ENCODE measurements at places on chromosomes 11 and 22.
A peak's percentile ranks its signal among the peaks of the same experiment; 100 is the strongest.

DNA sequence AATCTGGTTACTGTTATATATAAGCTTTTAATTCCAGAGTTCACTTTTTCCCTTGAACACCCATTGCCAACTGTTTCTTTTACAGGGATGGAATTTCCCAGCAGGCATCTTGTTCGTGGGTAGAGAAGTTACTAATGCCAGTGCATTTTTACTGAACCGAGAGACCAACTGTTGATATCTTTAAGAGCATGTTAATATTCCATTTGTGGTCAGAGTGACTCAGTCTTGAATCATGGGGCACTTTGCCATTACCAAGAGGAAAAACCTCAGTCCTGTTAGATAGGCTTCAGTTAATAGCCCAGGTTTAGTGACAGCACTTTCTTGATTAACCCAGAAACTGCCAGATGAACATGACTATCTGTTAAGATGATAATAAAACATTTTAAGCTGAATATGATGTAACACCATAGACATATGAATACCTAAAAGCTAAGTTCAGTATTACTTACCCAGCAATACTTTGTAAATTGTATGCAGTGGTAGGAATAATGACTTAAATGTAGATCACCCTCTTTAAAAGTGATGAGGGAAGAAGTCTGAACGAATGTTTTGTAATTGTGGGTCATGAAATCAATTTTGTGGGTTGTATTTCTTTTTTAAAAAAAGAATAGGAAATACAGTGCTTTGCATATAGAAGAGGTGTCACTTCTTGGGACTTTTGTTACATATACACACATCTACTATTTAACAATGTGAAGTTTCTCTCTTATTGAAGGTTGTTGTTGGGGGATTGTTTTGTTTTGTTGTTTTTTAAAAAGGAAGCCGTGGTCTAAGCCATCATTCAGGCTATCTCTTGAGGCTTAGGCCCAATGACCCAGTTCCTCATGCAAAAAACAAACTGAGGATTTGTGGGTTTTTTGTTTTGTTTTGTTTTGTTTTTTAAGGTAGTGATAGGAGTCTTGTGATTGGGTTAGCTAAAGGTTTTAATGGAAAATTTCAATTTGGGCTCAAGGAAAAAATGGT is 79.2 kb upstream of the GRIK4 start:
- DNase-seq = no peak

- no peak for DNase-seq
Observed at GRCh38 chr11:90135016-90135415, 553 bp downstream of the NAALAD2 start.

DNA sequence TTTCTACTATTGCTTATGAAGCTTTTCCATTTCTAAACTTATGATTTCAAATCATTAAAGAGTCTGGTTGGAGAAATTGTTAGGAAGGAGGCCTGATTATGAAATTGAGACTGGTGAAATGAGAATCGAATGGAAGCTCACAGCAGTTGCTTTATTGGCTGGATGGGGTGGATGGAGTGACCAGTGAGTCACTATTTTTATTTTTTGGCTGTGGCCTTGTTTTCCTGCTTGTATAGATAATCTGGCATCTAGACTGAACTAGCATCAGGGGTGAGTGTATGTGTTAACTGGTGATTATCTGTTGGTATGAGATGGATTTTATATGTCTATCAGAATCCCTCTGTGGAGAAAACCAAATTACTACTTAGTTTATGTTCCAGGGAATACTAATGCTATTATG is 36.2 kb downstream of the UVRAG start:
- no peak for DNase-seq

GRCh38 chr22:37043828-37044538 is 7.6 kb upstream of the KCTD17 start:
- DNase-seq = peak; percentile 93

DNA sequence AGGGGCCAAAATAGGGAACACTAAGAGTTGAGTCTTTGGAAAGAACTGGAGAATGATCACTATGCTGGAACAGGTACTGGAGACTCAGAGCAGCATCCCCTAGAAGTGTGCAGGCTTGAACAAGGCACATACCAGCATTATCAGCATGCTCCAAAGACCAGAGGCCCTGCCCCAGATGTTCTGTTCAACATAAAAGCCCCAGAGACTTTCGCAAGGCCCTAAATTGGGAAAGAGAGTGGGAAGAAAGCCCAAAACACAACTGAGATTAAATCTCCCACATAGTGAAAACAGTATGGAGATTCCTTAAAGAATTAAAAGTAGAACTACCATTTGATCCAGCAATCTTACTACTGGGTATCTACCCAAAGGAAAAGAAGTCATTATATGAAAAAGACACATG is 9.4 kb downstream of the CNGA4 start:
- DNase-seq = no peak

- DNase-seq = no peak
Observed at GRCh38 chr11:10379022-10379421, 74.1 kb downstream of the ADM start.

GRCh38 chr22:20919718-20920117 is 2.5 kb downstream of the CRKL start:
- DNase-seq = no peak

DNA sequence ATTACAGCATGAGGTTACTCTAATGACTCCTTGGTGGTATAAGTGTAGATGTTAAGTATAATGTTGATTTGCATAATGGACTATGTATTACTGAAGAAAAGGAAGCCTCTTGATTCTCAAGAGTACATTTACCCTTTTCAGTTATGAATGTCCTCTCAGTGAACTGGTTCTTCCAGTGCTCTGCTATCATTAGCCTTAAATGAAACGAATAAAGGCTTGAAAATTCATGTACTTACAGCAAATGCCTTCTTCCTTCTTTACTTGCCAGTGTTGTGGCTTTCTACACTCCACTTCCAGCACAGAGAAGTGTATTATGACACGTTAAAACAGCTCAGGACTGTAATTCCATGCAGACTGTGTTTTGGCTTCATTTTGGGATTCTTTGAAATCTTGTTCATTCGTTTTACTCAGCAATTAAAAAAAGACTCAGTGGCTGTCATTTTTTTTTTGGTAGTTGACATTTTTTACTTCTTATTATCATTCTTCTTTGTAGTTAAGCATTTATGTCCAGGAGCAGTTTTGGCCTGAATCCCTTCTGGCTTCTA is 96.9 kb downstream of the MTMR3 start:
- DNase-seq = peak; percentile 25

DNA sequence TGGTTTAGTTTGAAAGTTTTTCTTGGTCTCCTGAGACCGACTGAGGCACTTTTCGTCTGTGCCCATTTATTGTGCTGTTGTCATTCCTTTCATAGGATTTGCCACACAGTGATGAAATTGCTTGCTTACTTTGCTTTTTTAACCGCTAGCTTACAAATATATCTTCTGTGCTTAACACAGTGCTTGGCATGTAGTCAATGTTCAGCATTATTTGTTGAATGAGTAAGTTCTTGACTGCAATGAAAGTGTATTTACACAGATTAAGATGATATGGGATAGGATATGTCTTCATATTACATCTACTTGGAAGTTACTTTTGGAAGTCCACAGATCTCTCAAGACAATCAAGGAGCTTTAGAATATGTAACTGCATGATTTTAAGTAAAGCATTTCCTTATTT is 91.2 kb downstream of the GRIA4 start:
- DNase-seq = no peak

GRCh38 chr11:62572431-62572830 is 1.3 kb downstream of the EEF1G start:
- DNase-seq = no peak

DNA sequence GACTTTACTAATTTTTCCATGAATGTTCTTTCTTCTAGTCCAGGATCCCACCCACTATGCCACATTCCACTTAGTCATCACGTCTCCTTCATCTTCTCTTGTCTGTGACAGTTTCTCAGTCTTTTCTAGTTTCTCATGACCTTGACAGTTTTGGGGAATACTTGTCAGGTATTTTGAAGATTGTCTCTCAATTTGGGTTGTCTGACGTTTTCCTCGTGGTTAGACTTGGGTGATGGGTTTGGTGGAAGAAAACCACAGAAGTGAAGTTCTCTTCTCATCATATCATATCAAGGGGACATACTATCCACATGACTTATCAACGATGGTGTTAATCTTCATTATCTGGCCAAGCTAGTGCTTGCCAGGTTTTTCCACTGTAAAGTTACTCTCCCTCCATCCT is 102.4 kb downstream of the LRRC32 start:
- no peak for DNase-seq

- peak; percentile 11 for DNase-seq
Observed at GRCh38 chr11:26286472-26287066, 45.4 kb upstream of the ANO3 start.

GRCh38 chr22:33524511-33525260 is 395.6 kb downstream of the LARGE1 start:
- DNase-seq = no peak

- no peak for DNase-seq
Observed at GRCh38 chr22:46915950-46916730, 153.7 kb downstream of the TBC1D22A start.

- peak; percentile 72 for DNase-seq
Observed at GRCh38 chr11:32809313-32809712, 14.9 kb upstream of the CCDC73 start.

DNA sequence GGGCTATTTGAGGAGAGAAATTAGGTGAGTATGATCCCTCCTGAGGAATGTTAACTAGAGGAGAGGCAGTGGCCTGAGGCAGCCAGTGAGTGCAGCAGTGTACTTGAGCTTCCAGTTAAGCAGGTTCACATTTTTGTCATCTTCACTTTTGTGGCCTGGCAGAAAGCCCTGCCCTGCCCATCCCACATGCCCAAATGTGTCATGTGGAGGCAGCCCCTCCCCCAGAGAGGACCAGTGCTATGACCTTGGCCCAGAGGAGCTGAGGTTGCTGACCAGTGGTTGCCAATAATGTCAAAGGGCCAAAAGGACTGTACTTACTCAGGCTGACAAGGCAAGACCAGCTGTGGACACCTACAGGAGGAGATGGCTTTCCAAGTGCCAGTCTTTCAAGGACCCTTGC is 17.6 kb upstream of the GRK2 start:
- no peak for DNase-seq

- no peak for DNase-seq
Observed at GRCh38 chr11:97722065-97722464, 1298.7 kb upstream of the CNTN5 start.

- DNase-seq = no peak
Observed at GRCh38 chr22:30128511-30128910, 48.2 kb downstream of the HORMAD2 start.

DNA sequence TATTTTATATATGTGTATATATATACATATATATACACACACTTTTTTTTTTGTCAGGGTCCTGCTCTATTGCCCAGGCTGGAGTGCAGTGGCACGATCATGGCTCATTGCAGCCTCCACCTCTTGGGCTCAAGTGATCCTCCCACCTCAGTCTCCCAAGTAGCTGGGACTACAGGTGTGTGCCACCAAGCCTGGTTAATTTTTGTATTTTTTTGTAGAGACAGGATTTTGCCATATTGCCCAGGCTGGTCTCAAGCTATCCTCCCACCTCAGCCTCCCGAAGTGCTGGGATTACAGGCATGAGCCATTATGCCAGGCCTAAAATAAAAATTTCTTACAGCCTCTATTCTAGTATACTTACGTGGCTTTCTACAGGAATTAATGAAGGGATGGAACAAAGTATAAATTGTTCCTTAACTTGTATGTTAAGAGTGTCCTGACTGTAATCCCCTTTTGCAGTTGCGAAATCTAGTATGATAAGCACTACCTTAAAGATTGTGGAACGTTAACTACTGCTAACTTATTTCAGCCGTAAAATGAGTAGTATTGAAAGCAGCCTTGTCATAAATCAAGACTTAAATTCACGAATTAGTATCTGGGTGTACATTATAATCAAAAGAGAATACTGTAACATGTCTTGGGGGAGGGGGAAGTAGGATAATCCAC is 2.1 kb downstream of the TRAF6 start:
- DNase-seq = no peak

DNA sequence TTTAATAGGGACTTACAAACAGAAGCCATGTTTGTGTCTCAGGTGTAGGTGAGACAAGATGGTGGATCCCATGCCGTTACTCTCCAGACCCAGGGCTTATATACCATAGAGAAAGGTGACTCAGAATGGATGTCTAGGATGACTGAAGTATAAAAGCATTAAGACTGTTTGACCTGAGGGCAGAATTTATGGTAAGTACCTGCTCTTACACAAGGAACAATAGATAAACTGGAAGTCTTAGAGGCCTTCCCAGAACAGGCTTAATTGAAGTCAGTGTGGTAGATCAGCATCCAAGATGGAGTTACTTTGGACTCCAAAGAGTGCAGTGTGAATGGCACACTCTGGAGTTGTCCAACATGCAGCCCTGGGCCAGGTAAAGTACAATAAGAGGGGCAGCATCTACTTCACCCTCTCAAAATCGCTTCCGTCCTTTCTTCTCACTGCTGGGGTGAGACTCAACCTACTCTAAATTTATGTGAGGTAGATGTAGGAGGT is 387.0 kb upstream of the DDI1 start:
- no peak for DNase-seq

DNA sequence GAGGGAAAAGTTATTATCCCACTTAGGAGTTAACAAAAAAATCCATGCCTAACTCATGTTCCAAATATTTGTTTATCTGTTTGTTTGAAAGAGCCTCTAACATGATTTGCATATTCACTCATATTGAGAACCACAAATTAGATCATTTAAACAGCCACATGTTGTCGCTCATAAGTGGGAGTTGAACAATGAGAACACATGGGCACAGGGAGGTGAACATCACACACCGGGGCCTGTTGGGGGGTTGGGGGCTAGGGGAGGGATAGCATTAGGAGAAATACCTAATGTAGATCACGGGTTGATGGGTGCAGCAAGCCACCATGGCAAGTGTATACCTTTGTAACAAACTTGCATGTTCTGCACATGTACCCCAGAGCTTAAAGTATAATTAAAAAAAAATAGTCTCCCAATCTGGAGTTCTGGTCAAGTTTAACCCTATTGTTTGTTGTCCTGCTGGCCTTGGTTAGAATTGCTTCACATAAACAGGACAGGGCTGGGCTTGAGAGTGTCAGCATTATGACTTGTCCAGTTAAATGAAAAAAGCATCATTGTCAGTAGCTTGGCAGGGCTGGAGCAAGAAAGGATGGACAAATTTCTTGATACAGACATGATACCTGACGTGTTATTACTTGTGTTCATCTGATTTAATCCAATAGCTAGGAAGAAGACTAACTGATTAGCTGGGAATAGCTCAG is 57.8 kb upstream of the PSMA1 start:
- DNase-seq = no peak

- DNase-seq = no peak
Observed at GRCh38 chr11:120462825-120463224, 48.7 kb upstream of the GRIK4 start.

DNA sequence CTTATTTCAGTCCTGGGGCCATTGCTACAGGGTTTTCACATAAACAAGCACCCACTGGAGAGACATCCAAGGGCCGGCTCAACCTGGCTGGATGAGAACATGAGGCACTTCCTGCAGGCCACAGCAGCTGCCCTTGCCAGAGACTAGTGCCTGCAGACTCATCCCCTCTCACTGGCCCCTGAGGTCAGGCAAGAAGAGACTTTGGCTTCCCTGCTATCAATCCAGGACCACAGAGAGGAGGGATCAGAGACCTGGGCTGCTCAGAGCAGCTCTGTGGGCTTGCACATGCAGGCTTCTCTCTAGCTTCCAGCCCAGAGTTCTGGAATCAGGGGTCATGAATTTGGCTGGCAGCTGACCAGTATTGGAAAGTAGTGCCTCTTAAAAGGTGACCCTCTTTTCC is 79.5 kb downstream of the CABIN1 start:
- DNase-seq = no peak

GRCh38 chr22:21449531-21450319 is 17.5 kb upstream of the TMEM191C start:
- DNase-seq = no peak

All from GM13976 (cell line).